ENCODE measurements at places on chromosomes 11 and 22. TPM values are rescaled to one million over a fixed set of nuclear protein-coding genes. Genes with fewer than 3 reads are reported as not detected.

- no peak for DNase-seq
Measured at GRCh38 chr22:50599816-50600455, 657 bp upstream of the MAPK8IP2 start.

- DNase-seq = no peak
Measured at GRCh38 chr11:43489869-43490465, 131.2 kb downstream of the TTC17 start.

DNA sequence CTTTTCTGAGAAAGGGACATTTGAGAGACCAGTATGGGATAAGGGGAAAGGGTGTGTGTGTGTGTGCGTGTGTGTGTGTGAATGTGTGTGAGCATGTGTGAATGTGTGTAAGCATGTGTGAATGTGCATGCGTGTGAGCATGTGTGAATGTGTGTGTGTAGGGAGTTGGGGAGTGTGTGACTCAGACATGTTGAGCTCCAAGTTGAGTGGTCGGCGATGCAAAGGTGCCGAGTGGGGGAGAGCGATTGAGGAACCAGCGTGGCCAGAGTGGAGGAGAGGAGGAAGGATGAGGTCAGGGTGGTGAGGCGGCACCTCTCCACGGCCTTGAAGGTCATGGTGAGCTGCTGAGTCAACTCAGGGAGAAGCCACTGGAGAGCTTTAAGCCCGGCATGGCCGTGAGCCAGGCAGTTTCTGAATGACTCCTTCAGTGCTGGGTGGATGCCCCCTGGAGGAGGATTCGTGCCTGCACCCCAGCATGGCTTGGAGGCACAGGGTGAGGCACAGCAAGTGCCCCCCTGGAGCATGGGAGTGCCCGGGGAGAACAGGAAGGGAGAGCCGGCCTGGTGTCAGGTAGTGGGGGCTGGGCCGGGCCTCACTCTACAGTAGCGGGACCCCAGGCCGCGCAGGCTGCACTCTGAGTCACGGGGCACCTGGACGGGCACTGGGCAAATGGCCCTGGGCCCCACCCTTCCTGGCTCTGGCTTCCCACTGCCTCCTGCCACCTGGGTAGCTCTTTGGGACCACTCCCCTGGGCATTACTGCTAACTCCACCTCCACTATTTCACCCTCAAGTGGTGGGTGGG is 8.2 kb upstream of the CCDC88B start:
- peak; percentile 42 for DNase-seq

DNA sequence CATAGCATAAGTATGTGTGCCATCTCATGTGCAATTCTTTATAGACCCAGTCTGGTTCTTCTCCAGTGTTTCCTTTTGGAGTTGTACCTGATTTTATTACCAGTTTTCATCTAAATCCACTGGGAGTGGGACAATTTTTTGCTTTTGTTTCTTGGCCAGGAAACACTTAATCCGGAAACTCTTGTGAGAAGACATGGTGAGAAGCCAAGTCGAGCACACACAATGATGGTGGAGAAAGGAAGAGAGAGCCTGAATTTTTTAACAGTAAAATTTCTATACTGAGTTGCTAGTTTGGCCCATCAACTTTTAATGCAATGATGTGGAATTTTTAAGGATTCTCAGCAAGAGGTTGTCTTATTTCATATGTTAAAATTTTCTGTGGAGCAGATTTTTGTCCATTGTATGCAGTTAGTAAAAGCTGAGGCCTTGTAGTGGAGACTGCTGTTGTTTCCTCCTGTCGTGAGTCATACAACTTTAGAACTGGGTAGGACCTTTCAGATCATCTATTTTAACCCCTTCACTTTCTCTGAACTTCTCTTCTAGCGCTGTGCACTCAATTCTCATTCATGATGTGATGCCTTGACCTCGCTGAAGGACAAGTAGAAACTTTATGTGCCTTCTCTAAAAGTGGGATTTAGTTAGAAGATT is 17.1 kb downstream of the FAR1 start:
- DNase-seq = peak; percentile 36

KCNK4 gene
- total RNA-seq = not detected

GDPD4 gene
- total RNA-seq = not detected

GRAMD1B gene
- 6.9 TPM for total RNA-seq

Data from glomerular endothelial cell (primary cell).